Thymus (tissue), 14 donors: ENCODE measurements at places on chromosomes 4 and X. TPM values are rescaled to one million over a fixed set of nuclear protein-coding genes. Genes with fewer than 3 reads are reported as not detected.

- DNase-seq = no peak
Observed at GRCh38 chr4:3760841-3761240, 5.3 kb upstream of the ADRA2C start.

GRCh38 chr4:3711183-3712111, 54.7 kb upstream of the ADRA2C start:
- no peak for DNase-seq

GRCh38 chr4:101155368-101155767, 192.0 kb downstream of the PPP3CA start:
- DNase-seq = no peak

The AMOT gene
- 3.8 TPM for total RNA-seq

The FRMPD4 gene
- 0.05 TPM for total RNA-seq
